Colonic mucosa (tissue), 4 donors: ENCODE measurements at places on chromosomes 5 and 9. TPM values are rescaled to one million over a fixed set of nuclear protein-coding genes. Genes with fewer than 3 reads are reported as not detected.

- no peak for DNase-seq
Measured at GRCh38 chr9:91161465-91162300, 200.0 kb downstream of the AUH start.

DNA sequence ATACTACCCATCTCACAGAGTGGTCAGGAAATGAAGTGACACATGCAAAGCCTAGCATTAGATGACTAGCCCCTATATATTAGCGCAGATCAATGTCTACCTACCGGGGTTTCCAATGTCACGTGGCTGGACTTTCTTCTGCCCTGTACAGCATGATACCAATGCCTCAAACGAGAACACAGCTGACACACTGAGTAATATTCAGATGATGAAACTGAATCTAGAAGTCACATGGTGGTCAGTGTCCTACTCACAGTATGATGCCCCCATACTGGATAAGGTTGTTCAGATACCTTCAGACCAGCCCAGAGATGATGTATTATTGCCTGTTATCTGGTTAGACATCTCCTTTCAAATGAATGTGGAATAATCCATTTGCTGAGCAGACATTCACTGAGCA, 71.1 kb upstream of the FRRS1L start:
- DNase-seq: no peak

PCDHGC5 gene
- 0.64 TPM for total RNA-seq

- no peak for DNase-seq
Measured at GRCh38 chr9:32918628-32919027, 82.8 kb downstream of the APTX start.

SLCO6A1 gene
- total RNA-seq: not detected

DNA sequence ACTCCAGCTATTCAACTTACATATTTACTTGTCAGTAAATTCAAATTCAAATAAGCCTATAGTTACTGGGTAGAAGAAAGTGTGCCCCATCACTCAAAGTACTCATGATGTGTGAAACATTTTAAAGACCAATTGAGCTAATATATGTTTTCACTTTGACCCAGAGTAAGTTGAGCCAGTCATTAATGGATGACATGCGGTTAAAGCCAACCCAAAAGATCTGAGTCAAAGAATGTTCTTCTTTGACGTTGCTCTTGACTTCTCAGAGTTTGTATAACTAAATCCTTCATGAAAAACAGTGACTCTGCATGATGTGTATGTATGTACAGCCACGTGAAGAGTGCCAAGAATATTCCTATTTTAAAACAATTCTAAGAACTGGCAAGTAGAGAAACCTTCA, 237.4 kb downstream of the NR2F1-AS1 start:
- no peak for DNase-seq

DNA sequence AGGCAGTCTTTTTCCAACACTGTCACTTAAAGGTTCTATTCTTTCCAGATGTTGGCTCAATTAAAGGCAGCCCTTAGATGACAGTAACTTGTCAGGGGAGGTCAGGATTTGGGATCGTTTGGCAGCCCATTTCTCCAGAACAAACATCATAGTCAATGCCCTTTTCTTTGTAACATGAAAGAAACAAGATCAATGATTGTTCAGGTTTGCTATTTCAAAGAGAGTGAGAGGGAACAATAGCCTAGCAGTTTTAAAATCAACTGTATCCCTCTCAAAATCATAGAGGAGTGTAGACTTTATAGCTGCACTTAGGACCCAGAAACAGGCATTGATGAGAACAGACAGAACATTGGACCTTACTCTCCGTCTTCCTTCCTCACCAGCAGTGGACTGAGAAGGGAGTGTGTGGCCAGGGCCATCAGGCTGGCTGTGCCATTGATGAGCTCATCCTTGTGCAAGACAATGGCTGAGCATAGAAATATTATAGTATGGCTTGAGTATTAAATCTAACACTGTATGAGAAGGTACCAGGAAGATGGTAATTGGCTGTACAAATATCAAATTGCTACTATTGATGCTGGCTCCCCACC, 130.0 kb downstream of the PIP5K1B start:
- no peak for DNase-seq

DNA sequence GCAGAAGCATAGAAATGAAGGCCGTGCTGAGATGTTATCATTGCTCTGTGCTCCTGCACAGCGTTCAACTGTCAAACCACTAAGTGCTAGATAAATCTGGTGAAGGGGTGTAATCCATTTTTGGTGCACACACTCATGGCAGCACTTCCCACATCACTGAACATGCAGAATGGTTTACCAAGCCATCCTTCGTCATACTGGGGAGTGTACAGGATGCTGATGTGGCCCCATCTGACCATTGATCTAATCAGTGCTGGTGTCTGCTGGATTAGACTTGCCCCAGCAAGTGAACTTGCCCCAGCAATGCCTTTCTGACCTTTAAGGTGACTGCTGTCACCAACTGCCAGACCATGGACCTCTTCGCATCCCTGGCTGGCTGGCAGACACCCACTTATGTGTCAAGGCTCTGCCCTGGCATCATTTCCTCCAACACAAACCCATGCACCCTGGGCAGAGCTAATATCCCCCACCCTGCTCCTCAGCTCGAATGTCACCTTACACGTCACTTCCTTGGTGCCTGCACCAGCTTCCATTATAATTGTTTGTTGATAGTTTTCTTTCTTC, 4.2 kb upstream of the SEMA4D start:
- DNase-seq: no peak

- no peak for DNase-seq
Measured at GRCh38 chr5:31225118-31225517, 31.6 kb downstream of the CDH6 start.

GRCh38 chr5:32559921-32560320, 25.4 kb upstream of the SUB1 start:
- no peak for DNase-seq

DOCK8 gene
- 5.8 TPM for total RNA-seq

GRCh38 chr9:133969681-133970580, 22.2 kb downstream of the VAV2 start:
- no peak for DNase-seq

DNA sequence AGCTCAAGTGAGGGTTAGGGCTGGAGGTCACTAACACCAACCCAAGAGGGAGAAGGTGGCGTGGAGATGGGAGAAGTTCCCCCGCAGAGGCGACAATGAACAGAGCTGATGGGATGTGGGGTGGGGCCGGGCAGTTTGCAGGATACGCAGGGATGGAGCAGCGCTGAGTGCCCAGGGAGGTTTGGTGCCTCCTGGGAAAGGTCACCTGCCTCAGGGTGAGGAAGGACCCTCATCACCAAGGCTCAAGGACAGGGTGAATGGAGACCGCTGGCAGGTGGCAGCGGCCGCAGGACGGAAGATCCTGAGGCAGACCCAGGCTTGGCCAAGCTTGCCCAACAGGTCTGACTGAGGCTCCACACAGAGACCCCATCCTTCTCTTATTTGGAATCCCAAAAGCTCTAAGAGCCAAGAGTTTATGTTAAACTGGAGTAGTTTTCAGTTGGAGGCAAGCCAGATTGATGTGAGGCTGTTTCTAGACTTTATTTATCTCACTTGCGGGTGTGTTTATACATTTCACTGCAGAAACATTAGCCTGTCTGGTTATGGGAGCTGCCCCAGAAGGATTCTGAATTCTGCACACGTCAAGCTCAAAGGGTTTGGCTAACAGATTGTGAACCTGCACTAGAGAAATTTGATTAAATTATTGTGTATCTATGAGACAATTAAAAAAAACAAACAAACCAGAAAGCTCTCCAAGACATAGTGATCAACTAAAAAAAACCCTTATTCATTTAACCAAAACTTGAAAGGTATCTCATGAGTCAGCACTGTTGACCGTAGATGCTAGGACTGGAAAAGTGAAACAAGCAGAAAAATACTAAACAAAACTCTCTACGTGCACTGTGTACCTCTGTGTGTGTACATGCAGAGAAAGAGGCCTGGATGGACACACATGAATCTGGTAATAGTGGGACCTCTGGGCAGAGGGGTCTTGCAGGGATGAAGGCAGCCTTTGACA, 146.2 kb upstream of the PHYKPL start:
- no peak for DNase-seq
